ENCODE measurements at places on chromosomes 7 and 10. TPM values are rescaled to one million over a fixed set of nuclear protein-coding genes. Genes with fewer than 3 reads are reported as not detected.

GRCh38 chr7:81469153-81469868 lies 300.5 kb downstream of the HGF start:
- no peak for DNase-seq
- no peak overlapping the region for H3K27ac ChIP-seq
- H3K27me3 ChIP-seq, result no peaks in the 10 kb centered on the region
- H3K36me3 ChIP-seq, result no peaks in the 10 kb centered on the region
- H3K4me3 ChIP-seq, result no peak overlapping the region
- H3K4me1 ChIP-seq, result no peaks in the 10 kb centered on the region

GRCh38 chr7:85554236-85555178 lies 367.7 kb upstream of the SEMA3D start:
- no peak for DNase-seq
- no peaks in the 10 kb centered on the region for H3K27me3 ChIP-seq
- no peak overlapping the region for H3K27ac ChIP-seq
- H3K4me1 ChIP-seq, result no peaks in the 10 kb centered on the region
- H3K36me3 ChIP-seq, result no peaks in the 10 kb centered on the region

DNA sequence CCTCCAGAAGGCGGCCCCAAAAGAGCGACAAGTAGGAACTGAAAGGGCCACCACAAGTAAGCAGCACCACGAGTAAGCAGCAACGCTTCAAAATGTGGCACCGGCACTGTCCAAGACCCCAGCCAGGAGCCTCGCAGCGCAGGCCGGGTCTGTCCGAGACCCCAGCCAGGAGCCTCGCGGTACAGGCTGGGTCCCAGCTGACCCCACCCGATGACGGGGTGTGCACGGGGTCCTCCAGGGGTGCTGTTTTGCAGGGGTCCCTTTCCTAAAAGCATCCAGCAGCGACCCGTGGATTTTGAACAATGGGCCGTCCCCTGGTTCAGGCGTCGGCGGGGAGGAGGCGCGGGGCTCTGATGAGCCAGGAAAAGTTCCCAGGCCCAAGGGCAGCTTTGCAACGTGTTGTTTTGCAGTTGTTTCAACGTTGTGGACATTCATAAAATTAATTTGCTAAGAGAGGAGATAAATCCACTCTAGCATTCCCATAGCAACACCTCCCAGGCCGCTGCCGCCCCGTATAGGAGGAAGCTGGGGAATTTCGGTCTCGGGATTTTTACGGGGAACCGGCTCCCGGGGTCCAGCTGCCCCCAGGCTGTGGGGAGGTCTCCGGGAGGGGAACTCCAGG lies 51.6 kb upstream of the PDGFA start:
- no peak overlapping the region for H3K4me3 ChIP-seq
- no peak overlapping the region for H3K27ac ChIP-seq
- no peak for DNase-seq
- peaks cover 16% of the 10 kb centered on the region for H3K36me3 ChIP-seq
- no peaks in the 10 kb centered on the region for H3K27me3 ChIP-seq
- H3K4me1 ChIP-seq, result no peaks in the 10 kb centered on the region

Gene C7orf33
- not detected for total RNA-seq

Gene C10orf71
- not detected for total RNA-seq

GRCh38 chr10:31011017-31011664 lies 20.5 kb downstream of the ZNF438 start:
- peaks cover 2% of the 10 kb centered on the region for H3K4me1 ChIP-seq
- no peaks in the 10 kb centered on the region for H3K27me3 ChIP-seq
- H3K27ac ChIP-seq, result no peak overlapping the region
- no peak overlapping the region for H3K4me3 ChIP-seq

Gene ICA1
- 2.4 TPM for total RNA-seq

DNA sequence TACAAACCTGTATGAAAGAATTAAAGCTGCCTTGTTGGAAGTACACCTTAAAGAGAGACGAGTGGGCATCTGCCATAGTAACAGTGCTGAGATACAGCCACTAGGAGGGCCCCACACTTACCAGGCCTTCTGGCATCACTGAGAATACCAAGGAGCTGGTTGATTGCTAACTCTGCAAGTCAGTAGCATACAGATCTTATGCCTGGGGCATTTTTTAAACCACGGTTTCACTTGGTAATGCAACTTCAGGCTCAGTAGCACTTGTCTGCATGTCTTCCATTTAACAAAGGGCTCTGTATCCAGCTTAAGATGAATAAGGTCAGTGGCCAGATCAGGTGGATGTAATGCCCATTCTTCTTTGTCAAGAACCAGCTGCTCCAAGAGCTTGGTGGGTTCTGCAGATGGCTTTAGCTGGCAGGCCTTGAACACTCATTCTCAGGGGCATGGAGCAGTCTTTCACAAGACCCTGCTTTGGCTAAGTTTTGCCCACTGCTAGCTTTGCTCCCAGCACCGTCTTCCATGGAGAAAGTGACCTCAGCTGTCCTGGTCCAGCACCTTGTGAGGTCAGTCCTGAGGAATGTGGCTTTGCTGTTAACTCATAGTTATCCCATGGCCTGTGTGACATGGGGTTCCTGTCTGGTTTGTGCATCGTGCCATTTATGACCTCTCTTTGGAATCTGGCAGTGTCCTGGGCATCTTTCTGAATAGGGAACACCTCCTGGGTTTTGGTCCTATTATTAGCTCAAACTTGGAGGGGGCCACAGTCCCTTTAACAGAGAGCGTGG lies 68.1 kb downstream of the BMPER start:
- no peaks in the 10 kb centered on the region for H3K27me3 ChIP-seq
- DNase-seq, result no peak
- H3K36me3 ChIP-seq, result no peaks in the 10 kb centered on the region
- H3K4me3 ChIP-seq, result no peak overlapping the region

Gene ADD3
- 227 TPM for total RNA-seq

DNA sequence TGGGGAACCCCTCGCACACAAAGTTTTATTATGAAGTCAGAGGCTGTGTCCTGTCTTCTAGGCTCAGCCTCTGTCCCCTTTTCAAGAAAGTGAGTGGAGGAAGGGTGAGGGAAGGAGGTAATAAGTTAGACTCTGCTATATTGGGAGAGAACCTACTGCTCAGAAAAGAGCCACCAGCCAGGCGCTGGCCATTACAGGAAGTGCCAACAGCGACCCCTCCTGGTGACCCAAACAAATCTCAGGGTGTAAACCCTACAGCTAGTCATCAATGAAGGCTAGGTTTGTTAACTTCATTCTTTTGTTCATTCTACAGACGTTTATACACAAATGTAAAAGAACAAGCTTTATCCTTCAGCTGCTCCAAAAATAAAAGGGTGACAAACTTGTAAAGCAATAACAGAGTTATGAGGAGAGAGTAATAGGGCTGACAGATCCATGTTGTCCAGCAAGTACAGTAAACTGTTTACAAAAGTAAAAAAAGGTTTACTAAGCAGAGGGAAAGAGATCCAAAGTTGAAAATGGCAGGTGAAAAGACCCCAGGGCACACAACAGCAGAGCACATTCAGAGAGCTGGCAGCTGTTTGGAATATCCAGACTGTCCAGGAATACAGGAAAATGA lies 82.7 kb downstream of the FAM204A start:
- H3K4me3 ChIP-seq, result no peak overlapping the region
- DNase-seq, result peak; percentile 58
- no peaks in the 10 kb centered on the region for H3K4me1 ChIP-seq
- peaks cover 65% of the 10 kb centered on the region for H3K27me3 ChIP-seq
- H3K27ac ChIP-seq, result no peak overlapping the region
- no peaks in the 10 kb centered on the region for H3K36me3 ChIP-seq

Gene HECW1
- total RNA-seq, result not detected

Gene COL1A2
- total RNA-seq, result 0.23 TPM
